ENCODE measurements at places on chromosomes 6 and 20.
A peak's percentile ranks its signal among the peaks of the same experiment; 100 is the strongest.

GRCh38 chr6:151160929-151161757 lies 78.6 kb upstream of the AKAP12 start:
- no peak for DNase-seq

- DNase-seq, result no peak
Observed at GRCh38 chr20:30487947-30488926, 769.2 kb upstream of the DEFB115 start.

GRCh38 chr6:18584372-18584771 lies 197.2 kb downstream of the RNF144B start:
- DNase-seq, result no peak

- no peak for DNase-seq
Observed at GRCh38 chr6:158233214-158233795, 65.2 kb downstream of the GTF2H5 start.

- peak; percentile 44 for DNase-seq
Observed at GRCh38 chr20:57092112-57092899, 174.1 kb downstream of the BMP7 start.

- DNase-seq, result no peak
Observed at GRCh38 chr20:31906001-31906400, 35.6 kb downstream of the TTLL9 start.

GRCh38 chr20:9185511-9185910 lies 116.6 kb downstream of the PLCB4 start:
- no peak for DNase-seq

- DNase-seq, result no peak
Observed at GRCh38 chr20:50055524-50056083, 57.3 kb downstream of the UBE2V1 start.

GRCh38 chr6:138261116-138261780 lies 43.0 kb upstream of the PBOV1 start:
- no peak for DNase-seq

- no peak for DNase-seq
Observed at GRCh38 chr6:36769676-36770499, 69.4 kb downstream of the CPNE5 start.

DNA sequence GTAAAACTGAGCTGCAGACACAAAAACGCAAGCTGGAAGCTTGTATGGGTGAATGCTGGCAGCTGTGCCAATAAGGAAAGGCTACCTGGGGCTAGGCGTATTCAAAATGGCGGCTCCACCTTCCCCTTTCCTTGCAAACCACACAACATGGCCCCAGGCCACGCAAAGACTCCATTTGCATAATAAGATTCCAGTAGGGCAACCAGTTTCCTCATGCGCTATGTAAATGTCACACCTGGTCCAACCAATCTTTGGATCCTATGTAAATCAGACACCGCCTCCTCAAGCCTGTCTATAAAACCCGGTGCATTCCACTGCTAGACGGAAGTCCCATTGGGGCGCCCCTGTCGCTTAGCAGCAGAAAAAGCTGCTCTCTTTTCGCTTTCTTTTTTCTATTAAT lies 505.9 kb upstream of the BTBD3 start:
- peak; percentile 91 for DNase-seq

DNA sequence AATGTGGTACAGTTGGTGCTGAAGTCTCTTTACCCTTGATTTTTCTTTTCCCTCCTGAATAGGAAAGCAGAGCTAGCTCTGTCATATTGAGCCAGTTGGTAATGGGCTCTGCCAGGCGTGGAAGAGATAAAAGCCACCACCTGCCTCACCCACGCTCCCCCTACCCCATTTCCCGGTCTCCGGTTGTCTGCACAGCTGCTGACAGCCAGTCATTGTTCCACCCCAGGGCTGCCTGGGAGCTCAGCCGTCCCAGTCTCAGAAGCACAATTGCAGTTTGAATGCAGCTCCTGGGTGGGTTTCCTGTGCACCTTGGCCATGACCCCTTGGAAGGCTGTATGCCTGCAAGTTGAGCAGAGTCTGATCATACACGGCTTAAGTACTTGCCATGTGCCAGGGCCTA lies 675.2 kb upstream of the FLRT3 start:
- no peak for DNase-seq

DNA sequence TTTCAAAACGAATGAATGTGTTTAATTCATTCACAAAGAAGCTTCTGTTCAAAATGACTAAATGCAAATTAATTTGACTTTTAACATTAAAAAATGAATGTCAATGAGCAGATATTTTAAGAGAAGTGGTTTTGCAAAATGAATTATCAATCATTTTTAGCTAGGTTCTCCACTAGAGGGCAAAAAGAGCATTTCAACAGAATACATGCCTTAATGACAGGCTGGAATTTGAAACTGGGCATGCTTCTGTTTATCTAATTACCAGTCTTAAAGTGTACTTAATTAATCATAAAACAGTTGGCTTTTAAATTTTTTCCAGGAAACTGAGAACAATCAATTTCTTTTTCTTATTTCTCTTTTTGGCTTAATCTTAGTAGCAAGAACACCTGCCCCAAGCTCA lies 63.8 kb upstream of the TINAG start:
- peak; percentile 15 for DNase-seq

DNA sequence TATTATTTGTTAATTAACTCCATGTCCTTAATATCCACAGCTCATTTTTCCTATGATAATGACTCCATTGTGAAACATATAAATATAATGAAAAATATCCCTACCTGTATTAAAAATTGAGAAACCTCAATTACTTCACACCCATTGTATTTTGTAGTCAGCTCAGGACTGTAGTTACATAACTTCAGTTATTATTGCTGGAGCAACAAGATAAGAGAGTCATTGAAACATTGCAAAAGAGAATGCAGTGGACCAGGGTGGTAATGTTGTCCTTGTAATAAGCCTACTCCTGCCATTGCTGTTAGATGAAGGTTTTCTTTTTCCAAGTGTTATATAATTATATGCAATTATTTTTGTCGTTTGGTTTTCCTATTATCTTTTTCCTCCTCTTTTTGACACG lies 184.4 kb downstream of the PRL start:
- no peak for DNase-seq

DNA sequence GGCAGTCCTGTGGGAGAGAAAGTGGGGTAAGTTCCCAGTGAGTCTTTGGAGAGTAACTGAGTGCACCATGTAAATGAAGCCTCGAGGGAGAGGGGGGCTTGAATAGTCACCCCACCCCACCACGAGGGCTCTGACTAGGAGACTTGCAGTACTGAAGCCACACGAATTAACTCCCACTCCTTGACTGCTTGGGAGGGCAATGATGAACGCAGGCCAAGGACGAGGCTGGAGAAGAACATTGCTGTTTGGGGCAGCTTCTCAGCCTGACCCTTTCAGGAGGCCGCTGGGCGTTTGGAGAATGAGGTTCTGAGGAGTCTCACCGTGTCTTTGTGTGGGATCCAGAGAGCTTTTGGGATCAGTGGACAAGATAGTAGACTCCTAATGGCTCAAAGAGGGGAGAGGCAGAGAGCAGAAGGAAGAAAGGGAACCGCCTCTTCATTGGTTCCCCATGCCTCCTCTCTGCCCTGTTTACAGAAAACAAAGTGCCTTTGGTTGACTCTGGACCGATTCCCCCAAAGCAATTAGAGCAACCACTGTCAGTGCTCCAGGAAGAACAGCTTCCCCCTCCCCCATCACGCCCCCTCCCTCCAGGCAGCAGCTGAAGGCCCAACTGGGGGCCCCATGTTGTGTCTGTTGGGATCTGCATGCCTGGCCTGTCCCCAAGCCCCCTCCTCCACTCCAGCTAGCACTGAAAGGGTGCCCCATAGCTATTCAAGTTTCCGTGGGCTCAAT lies 41.7 kb upstream of the CDKN1A start:
- DNase-seq, result no peak

GRCh38 chr6:167705211-167705750 lies 121.4 kb upstream of the AFDN start:
- DNase-seq, result no peak

DNA sequence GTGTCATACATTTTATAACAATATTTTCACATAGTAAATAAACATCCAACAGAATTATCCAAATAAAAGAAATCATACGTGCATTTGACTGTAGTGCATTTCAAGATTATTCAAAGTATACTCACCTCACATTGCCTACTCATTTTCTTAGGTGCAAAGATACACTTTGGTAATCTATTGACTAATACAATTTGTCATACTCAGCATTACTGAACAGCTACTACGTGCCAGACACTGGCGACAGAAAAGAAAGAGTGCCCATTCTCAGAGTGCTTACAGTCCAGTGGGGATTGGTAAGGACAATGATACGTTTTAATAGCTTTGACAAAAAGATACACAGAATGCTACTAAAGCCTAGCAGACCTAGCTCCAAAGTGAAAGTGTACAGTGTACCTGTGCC lies 42.0 kb downstream of the FBXL4 start:
- DNase-seq, result no peak

DNA sequence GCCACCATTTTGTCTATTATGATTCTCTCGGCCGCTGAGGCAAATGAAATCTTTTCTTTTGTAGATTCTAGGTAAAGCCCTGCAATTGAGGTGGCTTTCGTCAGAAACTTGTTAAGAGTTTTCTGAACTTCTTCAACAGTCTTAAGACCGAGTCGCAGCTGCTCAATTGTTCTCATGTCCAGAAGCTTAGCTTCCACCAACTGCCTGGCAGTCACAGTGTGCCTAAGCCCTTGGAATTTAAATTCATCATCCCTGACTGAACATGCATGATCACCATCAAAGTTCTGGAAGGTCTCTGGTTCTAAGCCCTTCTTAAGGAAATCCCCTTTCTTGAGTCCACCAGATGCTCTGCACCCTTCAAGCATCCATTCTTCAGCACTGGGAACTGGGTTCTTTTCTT lies 25.7 kb downstream of the DST start:
- DNase-seq, result no peak

Measured in NCI-H1048 (cell line).